Stimulated activated CD8-positive, alpha-beta memory T cell treated with anti-CD3 and anti-CD28 coated beads, Interleukin-15, amount 100 ng/mL, for 1 hour (primary cell): ENCODE measurements at places on chromosomes 5 and 9.

DNA sequence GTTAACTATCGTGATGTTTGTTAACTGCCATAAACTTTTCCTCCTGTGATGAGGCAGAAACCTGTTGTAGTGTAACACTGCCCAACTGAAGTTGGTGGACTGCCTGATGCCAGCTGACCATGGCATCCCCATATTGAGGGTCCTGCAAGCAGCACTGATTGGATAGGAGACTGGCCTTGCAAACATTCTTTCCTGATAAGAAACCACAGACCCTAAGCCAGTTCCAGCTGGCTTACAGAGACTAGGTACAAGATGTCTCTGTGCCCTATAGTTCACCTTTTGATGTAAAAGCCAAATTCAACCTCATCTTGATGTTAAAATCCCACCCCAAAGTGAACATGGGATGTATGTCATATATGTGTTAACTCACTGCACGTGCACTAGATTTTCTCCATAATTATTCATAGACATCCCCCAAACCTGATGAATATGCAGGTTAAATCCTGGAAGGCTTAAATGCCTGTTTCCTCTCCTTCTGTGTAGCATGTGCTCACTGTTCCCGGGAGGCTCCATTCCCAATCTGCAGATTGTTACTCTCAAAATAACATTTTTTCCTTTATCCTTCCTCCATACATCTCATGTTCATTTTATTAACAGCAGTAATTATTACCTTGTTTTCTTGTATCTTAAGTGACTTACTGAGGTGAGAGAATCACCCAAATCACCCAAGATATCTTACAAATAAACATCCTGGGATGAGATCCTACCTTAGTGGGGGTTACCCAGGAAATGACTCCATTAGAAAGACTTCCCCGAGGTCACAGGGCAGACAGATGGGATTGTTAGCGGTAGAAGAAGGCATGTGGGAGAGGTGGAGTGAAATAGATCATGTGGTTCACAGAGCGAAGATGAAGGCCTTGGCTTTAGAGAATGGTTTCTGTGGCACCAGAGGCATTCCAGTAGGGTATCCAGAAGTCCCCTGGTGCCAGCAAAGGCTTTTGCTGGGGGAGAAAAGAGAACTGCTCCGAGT is 566.7 kb downstream of the CCDC171 start:
- no peak for DNase-seq

DNA sequence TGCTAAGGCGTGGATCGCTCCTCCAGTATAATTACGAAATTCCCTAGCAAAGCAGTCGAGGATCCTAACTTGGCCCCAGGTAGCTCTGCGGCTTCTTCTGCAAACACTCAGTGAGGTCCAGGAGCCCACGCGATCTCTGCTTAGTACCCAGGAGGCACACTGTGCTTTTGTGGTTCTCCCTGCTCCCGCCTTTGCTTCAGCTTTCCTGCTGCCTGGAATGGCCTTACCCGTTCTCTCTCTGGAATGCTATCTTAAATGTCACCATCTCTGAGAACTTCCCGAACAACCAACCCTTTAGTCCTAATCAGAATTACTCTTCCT is 639 bp downstream of the INVS start:
- no peak for DNase-seq

DNA sequence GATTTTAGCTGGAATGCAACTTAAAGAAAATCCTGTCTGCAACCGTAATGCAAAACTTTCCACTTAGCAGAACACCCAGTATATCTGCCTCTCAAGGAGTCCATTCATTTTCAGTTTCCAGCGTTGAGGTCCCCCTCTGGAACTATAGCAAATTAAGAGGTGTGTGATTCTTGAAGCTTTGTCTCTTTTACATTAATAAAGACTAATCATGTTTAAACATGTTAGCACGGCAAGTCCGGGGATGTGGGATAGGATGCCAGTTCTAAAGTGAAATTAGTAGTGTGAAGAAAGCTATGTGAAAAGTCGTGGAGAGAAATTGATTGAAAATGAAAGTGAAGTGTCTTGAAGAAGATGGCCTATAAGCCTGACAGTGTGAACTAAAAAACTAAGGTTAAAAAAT is 429.1 kb downstream of the NR2F1-AS1 start:
- no peak for DNase-seq

DNA sequence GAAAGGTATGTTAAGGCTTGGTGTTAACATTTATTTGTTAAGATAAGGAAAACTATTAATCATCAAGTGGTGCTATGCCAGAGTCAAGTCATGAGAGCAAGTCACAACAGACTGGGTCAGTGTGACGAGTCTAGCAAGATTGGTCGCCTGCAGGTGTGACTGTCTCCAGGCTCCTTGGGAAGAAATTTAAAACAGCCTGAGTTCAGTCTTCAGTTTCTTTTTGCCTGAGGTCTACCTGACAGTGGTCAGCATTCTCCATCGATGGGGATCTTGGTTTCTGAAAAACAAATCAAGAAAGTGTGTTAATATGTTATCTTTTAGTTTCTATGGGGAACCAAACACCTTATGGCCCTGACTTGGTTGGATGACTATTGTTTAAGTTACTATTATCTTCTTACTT is 56.3 kb downstream of the CETN3 start:
- DNase-seq: no peak

- no peak for DNase-seq
Measured at GRCh38 chr5:14650052-14650451, 14.5 kb upstream of the OTULIN start.

- DNase-seq: no peak
Measured at GRCh38 chr9:129027685-129028191, 393 bp downstream of the SH3GLB2 start.

DNA sequence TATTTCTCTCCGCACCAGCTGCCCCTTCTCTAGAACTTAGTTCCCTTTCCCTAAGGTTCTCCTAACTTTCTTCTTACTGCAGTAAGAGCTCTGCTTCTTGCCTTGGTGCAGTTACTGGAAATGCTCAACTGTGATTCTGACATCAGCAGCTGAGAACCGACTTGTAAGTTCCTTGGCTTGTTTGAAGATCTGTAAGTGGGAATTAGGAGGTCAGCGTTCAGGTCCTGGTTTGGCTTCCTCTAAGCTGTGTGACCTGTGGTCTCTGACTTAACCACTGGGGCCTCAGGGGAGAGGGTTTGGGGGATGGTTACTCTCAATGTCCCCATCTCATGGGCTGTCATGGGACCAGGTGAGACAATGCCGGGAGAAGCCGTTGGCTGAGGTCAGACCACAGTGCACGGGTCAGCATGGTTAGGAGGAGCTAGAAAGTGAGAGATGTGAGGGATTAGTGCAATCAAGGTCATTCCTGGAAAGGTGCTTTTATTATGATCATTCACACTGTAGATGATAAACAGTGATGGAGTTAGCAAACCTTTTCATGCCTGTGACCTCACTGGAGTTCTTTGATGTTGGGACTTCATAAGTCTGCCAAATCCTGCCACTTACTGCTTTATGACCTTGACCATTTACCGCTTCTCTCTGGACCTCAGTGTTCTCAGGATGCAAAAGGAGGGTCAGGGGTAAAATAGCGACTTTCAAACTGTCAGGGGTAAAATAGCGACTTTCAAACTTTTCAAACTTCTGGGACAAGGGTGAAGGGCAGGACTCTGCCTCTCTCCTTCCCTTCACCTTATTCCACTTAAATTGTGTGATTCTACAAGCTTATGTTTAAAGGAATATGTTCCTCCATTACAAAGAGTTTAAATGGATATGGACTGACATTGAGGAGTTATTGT is 7.3 kb downstream of the PAPPA start:
- no peak for DNase-seq

- DNase-seq: no peak
Measured at GRCh38 chr5:8068078-8068477, 199.1 kb downstream of the MTRR start.

- no peak for DNase-seq
Measured at GRCh38 chr5:111200828-111201227, 23.4 kb upstream of the CAMK4 start.

- DNase-seq: no peak
Measured at GRCh38 chr5:136123236-136123768, 9.3 kb upstream of the SMAD5 start.

DNA sequence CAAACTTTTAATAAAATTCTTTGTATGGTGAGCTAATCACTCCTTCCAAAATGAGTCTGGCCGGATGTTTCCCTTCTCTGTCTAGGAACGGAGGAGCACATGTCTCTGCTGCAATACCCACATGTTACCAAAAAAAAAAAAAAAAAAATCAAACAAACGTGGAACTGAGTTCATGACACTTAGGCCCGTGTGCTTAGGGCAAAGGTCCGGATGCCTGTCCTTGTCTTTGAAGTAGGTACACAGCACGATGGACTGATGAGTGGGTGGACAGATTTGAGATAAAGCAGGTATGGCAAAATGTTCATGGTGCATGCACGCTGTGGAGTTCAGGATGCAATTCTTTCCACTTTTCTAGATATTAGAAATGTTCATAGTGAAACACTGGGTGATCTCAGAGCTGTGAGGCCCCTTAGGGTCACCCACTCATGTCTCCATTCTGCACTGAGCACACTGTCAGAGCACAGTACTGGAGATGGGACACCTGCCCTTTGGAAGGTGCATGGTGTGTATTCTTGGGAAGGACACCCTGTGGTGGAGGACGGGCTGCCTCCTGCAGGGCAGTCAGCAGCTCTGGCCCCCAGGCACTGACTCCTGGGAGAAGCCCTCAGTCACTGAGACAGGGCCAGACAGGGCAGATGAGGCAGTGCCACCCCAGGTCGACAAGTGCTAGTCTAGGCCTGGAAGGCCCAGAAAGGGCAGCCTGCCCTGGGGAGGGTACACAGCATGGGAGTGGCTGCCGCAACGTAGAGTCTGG is 43.6 kb downstream of the GADD45G start:
- DNase-seq: no peak
